ENCODE measurements at places on chromosomes 6 and 20.

DNA sequence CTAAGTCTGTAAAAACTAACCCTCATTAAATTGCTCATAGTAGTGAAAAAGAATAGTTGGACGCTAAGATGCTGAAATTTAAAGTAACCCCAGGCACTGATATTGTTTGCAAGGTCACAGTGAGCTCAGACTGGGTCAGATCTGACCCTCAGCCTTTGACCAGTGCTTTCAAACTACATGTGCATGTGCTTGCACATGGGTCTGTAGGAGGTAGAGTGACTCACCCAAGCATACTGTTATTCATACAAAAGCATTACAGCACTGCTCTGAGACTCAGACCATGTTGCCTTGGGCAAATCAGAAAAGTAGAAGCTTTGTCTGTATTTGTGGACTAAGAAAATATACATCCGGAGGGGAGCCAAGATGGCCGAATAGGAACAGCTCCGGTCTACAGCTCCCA lies 326.4 kb upstream of the MARCKS start:
- no peak for DNase-seq

- DNase-seq = no peak
Measured at GRCh38 chr6:445571-446417, 54.2 kb downstream of the IRF4 start.

DNA sequence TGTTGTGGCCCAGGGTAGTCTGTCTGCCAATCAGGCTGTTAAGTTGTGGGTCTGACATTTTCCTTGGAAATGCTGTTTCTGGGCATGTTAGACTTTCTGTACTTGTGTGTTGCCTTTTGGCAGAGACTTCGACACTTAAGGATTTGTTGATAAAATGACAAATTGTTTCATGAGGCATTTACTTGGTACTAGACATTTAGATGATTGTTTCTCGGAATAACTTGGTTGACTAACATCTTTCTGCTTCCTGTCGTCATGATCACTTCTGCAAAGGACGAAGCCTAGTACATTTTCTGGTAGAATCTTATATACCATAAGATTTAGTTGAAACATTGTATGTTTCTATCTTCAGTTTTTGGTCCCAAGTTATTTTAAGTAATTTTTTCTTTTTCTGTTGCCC lies 34.1 kb downstream of the UTRN start:
- DNase-seq = no peak

GRCh38 chr6:129980821-129981220 lies 37.6 kb upstream of the L3MBTL3 start:
- no peak for DNase-seq

GRCh38 chr20:45834797-45835161 lies 1.2 kb downstream of the SNX21 start:
- DNase-seq = no peak

DNA sequence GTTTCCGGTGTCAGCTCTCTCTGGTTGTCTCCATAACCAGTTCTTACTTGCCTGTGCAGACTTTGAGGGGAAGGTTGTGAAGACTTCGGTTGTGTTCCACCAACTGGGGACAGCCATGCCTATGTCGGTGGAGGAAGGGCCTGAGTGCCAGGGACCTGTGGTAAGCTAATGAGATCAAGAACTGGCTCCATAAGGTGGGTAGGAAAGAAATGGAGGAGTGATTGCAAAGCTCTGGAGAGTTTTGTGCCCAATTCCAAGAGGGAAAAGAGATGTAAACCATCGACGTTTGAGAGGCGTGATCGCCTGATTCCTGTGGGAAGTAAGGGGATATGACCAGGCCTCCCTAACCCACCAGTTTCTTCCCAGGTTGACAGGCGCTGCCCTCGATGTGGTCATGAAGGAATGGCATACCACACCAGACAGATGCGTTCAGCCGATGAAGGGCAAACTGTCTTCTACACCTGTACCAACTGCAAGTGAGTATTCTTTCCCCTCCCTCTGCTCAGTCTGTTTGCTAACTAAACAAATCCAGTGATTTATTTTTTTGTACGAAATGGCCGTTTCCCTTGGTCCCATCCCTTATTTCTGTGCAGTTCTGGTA lies 893 bp downstream of the POLR1H start:
- DNase-seq = no peak

GRCh38 chr6:75333676-75334200 lies 49.1 kb upstream of the TMEM30A start:
- no peak for DNase-seq

DNA sequence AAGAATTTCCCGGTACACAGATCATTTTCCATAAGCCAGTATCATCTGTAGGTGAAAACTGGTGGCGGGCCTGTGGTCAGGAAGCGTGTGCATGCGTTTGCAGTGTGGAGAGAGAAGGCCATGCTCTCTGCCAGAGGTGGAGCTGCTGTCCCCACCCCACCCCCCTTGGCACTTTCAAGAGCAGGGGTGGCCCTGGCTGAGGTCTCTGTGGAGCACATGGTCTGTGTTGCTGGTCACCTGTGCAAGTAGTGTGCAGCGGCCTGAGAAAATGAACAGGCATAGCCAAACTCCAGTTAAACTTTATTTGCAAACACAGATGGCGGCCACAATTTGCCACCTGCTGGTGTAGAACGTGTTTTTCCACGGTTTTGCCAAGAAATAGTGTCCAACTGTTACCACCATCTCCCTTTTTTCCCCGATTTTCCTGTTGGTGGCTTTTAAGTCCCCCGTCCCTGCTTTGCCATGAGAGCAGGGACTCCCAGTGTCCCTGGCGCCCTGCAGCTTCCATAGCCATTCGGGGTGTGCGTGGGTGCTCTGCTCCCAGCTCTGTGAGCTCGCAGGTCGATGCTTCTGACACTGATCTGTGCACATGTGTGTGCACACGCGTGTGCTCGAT lies 2.5 kb downstream of the ADRM1 start:
- DNase-seq = no peak

- DNase-seq = no peak
Measured at GRCh38 chr6:7914311-7914710, 3.7 kb upstream of the TXNDC5 start.

GRCh38 chr6:17101422-17102257 lies at the start of gene STMND1:
STMND1 (plus strand) TSS chr6:17102050; CDS start chr6:17102258, 208 bp downstream.
- DNase-seq = peak; percentile 73

DNA sequence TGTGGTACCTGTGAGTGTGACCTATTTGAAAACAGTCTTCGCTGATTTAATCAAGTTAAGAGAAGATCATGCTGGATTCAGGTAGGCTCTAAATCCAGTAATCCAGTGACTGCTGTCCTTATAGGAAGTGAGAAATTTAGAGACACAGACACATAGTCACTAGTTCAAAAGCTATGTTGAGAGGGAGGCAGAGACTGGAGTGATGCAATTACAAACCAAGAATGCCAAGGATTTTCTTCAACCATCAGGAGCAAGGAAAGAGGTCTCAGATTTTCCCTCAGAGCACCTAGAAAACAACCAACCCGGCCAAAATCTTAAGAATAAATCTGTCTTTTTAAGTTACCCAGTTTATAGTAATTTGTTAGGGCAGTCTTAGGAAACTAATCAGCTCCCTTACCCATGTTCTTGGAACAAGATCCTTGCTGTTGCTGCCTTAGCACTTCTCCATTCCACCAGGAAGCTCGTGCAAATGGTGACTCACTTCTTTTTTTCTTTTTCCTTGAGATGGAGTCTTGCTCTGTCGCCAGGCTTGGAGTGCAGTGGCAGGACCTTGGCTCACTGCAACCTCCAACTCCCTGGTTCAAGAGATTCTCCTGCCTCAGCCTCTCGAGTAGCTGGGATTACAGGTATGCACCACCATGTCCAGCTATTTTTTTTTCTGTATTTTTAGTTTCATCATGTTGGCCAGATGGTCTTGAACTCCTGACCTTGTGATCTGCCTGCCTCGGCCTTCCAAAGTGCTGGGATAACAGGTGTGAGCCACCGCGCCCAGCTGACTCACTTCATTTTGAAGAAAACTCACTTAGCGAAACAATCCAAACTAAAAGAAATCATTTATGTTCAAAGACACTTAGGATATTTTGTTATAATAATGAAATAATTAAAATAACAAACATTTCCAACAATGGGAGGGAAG lies 34.4 kb upstream of the ZNF184 start:
- DNase-seq = no peak

GRCh38 chr20:58313396-58313795 lies 3.9 kb downstream of the RAB22A start:
- no peak for DNase-seq

GRCh38 chr6:40336940-40337760 lies 250.0 kb downstream of the LRFN2 start:
- no peak for DNase-seq

GRCh38 chr6:163662604-163663225 lies 248.2 kb downstream of the QKI start:
- no peak for DNase-seq

GRCh38 chr6:36441307-36441894 lies 1.3 kb downstream of the PXT1 start:
- peak; percentile 93 for DNase-seq

DNA sequence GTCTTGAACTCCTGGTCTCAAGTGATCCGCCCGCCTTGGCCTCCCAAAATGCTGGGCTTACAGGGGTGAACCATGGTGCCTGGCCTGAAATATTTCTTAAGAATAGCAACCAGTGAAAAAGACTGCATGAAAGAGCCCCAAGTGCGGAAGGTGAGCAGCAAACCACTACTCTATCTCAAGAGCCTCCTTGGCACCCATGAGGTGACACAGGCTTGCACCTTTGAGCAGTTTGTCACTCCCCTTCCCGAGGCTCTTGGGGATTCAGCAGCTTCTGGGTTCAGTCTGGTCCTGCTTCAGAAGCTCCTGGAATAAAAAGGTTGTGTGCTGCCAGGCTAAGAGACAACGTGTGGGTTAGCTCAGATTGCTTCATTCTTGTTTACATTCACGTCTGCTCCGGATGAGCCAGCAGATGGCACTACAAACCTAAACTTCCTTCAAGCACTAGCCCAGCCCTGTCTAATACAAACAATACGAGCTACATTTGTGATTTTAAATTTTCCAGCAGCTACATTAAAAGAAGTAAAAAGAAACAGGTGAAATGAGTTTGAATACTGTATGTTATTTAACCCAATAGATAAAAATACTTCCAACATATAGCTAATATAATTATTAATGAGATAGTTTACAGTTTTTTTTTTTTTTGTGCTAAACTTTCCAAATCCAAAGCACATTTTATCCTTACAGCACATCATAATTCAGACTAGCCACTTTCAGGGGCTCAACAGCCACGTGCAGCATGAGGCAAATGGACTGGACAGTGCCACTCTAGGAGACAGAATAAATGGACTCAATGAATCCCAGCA lies 46.2 kb downstream of the GJA10 start:
- DNase-seq = peak; percentile 60

DNA sequence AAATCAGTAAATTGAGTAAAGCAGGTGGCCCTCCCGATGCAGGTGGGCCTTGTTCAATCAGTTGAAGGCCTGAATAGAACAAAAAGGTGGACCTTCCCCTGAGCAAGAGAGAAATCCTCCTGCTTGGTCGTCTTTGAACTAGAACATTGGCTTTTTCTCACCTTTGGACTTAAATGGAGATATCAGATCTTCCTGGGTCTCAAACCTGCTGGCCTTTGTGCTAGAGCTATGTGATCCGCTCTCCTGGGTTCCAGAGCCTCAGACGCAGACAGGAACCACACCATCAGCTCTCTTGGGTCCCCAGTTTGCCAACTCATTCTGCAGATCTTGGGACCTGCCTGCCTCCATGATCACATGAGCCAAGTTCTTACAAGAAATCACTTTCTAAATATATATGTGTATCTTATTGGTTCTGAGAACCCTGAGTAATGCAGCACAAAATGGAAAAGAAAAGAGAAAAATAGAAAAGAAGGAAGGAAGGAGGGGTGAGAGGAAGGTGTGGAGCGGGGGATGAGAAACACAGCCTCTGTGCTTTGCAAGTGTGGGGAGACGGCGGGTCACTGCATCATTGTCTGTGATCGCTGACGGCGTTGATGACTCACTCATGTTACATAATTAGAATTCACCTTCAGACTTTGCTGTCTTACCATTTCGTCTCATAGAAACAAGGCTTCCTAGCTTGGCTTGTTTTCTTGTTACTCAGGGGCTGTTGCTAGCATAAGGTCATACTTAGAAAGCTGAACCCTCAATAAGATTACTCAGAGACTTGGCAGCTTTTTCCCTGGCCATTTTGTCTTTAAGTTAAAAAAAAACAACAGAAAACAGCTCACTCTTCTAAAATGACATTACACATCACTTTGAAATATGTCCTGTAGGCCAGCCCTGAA lies 85.7 kb upstream of the NEDD9 start:
- no peak for DNase-seq

DNA sequence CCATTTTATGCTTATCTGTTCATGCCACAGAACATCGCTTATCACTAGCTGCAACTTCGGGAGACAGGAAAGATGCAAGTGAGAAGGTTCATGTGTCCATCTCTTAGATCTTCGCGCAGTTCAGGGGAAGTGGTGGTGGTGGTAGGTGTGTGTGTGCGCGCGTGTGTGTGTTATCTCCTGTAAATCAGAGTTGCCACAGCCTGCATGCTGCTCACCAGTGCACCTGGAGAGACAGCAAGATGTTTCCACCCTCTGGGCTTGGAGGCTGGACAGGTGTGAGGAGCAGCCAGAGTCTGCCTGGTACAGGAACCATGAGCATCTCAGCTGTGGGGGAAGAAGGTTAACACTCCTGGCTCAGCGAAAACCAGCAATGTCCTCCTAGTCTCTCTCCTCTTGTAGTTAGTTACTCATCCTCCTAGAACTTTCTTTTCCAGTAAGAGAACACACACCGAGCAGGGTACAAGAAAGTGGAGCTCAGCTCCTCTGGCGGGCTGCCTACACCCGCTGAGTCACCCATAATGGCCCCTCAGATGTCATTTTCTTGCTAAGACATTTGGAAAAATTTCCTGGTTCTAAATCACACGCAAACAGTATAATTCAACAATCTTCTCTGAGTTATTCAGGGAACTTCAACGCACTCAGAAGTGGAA lies 5.1 kb upstream of the TUBB1 start:
- no peak for DNase-seq

DNA sequence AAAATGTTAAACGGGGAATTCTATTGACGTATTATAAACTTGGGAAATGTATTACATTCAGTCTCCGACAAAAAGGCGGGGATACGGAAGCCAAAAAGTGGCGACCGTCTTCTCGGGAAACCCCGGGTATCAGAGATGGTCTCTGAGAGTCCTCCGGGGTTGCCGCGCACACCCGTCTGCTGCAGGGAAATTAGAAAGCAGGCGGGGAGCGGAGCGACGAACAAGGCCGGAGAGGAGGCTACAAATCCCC lies 1.5 kb downstream of the SALL4 start:
- DNase-seq = no peak

DNA sequence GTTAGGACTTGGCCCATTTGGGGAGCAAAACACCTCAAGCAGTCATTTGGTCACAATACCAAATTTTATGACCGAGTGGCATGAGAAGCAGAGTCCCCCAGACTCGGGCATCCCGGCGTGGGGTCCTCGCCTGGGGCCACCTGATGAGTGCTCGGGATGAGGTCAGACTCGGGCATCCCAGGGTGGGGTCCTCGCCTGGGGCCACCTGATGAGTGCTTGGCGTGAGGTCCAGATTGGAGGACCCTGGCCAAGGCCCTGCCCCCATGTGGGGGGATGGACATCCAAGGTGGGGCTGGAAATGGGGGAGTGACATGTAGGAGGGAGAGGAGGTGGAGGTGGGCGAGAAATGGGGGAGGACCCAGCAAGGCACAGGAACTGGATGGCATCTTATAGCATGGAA lies 56.1 kb upstream of the CST7 start:
- DNase-seq = no peak

Measured in COR-L47 (cell line).